Activated CD8-positive, alpha-beta memory T cell treated with anti-CD3 and anti-CD28 coated beads, Interleukin-2, amount 10 ng/mL, durations not matched to agents 7 days and 5 days (primary cell): ENCODE measurements at places on chromosomes 5 and 9. TPM values are rescaled to one million over a fixed set of nuclear protein-coding genes. Genes with fewer than 3 reads are reported as not detected.

GRCh38 chr5:38039091-38039490 is 199.2 kb upstream of the GDNF start:
- H3K27me3 ChIP-seq: peaks cover 4% of the 10 kb centered on the region
- no peaks in the 10 kb centered on the region for H3K36me3 ChIP-seq
- no peak overlapping the region for H3K4me3 ChIP-seq
- no peak for DNase-seq
- no peaks in the 10 kb centered on the region for H3K4me1 ChIP-seq

DNA sequence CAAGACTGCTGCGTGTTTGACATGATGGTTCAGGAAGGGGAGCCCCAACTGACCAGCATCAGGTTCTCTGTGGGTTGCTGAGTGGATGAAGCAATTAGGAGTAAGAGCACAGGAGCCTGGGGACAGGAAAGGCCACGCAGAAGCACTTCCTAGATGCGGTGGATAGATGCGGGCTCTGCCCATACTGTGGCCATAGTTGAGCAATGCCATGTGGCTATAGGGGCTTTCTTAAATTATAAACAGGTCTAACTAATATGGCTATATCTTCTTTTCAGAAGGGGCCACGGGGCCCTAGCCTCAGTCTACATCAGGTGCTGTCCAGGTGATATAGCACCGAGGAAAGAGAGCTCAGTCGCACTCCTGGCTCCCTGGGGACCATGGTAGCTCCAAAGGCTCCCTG is 198.6 kb downstream of the GADD45G start:
- no peak overlapping the region for H3K4me3 ChIP-seq
- no peaks in the 10 kb centered on the region for H3K36me3 ChIP-seq
- no peak for DNase-seq
- H3K27me3 ChIP-seq: peaks cover 49% of the 10 kb centered on the region
- H3K4me1 ChIP-seq: no peaks in the 10 kb centered on the region

- H3K27me3 ChIP-seq: peaks cover 54% of the 10 kb centered on the region
- H3K36me3 ChIP-seq: no peaks in the 10 kb centered on the region
- no peak overlapping the region for H3K4me3 ChIP-seq
- no peak overlapping the region for H3K27ac ChIP-seq
- no peak for DNase-seq
Measured at GRCh38 chr5:73534011-73534644, 31.3 kb downstream of the ANKRA2 start.

DNA sequence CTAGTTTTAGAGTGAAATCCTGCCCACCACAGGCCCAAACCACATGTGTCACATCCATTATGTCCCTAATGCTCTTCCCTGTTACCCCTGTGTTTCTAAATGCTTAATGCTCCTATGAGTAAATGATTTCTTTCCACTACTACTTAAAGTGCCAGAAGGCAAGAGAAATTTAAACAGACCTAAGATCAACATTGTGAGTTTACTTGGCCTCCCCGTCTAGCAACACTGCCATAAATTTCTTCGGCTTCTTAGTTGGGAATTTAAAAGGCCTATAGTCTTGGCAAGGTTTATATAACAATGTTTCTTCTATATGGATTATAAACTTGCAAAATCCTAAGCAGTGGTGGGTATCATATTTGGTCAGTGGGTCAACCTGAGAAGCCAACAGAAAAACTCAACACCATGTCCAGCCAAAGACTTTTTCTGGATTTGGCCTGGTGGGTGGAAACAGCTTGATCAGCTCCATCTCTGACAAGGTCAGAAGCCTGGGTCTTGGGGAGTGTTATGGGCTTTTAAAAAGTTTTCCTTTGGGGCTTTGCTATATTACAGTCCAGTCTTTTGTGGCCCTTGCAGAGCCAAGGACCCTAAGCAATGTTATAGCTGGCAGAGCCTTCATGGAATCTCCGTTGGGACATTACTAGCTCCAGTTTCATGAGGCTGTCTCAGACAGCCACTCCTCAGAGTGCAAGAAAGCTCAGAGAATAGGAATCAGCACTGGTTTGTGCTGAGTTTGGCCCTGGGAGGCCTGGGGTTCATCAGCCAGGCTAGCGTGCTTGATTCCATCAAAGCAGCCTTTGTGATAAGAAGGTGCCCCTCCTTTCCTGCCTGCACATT is 119.8 kb downstream of the PRDM6 start:
- no peaks in the 10 kb centered on the region for H3K36me3 ChIP-seq
- no peak overlapping the region for H3K27ac ChIP-seq
- no peak overlapping the region for H3K4me3 ChIP-seq
- no peak for DNase-seq

DNA sequence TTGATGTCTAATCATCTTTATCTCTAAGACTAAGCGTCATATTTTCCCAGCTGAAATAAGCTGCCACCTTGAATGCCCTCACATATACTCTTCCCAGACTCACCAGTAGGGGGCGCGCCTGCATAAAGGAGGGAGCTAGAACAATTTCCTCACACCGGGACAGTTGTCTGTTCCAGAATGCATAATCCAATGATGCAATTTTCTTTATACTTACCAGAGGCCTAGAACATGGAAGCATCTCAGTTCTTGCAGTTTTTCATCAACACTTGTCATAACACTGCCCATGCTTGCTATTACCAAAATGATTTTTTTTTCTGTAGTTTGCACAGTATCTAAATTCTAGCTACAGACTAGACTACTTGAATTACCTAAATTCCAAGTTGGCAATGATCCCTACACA is 203.9 kb downstream of the FRMD3 start:
- no peak overlapping the region for H3K4me3 ChIP-seq
- peaks cover 8% of the 10 kb centered on the region for H3K4me1 ChIP-seq
- no peaks in the 10 kb centered on the region for H3K27me3 ChIP-seq
- DNase-seq: peak; percentile 79
- H3K36me3 ChIP-seq: no peaks in the 10 kb centered on the region

DNA sequence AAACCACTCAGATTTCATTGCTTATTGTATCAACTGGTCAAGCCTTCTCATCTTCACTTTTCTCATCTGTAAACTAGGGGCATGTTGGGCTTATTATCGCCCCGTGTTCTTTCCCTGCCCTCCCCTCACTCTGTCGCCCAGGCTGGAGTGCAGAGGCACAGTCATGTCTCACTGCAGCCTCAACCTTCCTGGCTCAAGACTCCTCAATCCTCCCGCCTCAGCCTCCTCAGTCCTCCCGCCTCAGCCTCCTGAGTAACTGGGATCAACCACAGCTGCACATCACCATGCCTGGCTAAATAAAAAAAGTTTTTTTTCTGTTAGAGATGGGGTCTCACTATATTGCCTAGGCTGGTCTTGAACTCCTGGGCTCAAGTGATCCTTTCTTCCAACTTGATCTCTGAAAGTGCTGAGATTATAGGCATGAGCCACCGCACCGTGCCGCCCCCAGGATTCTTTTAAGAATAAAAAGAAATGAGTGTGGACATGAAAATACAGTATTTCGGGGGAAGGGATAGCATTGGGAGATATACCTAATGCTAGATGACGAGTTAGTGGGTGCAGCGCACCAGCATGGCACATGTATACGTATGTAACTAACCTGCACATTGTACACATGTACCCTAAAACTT is 2.0 kb downstream of the MAML1 start:
- DNase-seq: no peak
- H3K4me1 ChIP-seq: peaks cover 50% of the 10 kb centered on the region
- H3K4me3 ChIP-seq: peak overlapping the region; percentile 96
- peaks cover 39% of the 10 kb centered on the region for H3K36me3 ChIP-seq
- peak overlapping the region; percentile 47 for H3K27ac ChIP-seq

DNA sequence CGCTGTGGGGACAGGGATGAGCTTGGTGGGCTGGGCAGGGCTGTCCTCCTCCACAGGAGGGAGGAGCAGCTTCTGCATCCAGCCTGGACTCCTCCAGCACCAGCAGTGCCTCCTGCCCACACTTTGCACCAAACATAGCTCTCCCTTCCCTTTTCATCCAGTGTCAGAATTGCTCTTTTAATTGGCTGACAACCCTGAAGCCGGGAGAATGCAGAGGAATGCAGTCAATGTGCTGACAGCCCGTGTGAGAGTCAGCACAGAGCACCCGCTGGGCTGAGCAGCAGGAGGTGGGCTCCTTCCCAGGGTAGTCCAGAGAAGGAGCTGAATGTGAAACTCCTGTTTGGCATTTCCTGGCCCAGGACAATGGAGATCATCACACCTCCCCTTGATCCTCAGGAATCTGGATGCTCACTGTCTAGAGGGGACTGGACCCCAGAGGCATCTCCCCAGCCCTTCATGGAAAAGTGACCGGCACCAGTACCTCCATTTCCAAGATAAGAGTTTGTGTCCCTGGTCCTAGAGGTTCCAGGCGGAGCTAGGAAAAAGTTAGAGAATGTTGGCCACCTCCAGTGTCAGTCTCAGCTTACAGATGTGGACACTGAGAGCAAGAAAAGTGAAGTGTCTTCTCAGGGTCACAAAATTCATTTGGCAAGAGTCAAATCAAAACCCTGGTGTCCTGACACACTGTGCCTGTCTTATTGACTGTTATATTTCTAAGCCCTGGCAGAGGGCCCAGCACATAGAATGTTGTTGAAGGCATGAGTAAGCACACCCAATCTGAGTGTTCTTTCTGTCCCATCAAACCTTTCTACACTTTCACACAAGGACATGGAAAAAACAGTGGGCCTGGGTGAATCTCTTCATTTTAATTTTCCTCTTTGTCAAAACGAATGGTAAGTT is 202.1 kb downstream of the SNX18 start:
- DNase-seq: no peak
- H3K27ac ChIP-seq: peak overlapping the region; percentile 54
- H3K4me1 ChIP-seq: peaks cover 39% of the 10 kb centered on the region
- no peaks in the 10 kb centered on the region for H3K27me3 ChIP-seq

- no peaks in the 10 kb centered on the region for H3K4me1 ChIP-seq
- no peak overlapping the region for H3K27ac ChIP-seq
- no peaks in the 10 kb centered on the region for H3K27me3 ChIP-seq
- no peak for DNase-seq
- no peaks in the 10 kb centered on the region for H3K36me3 ChIP-seq
- H3K4me3 ChIP-seq: no peak overlapping the region
Measured at GRCh38 chr9:2220036-2220435, 204.9 kb downstream of the SMARCA2 start.

DNA sequence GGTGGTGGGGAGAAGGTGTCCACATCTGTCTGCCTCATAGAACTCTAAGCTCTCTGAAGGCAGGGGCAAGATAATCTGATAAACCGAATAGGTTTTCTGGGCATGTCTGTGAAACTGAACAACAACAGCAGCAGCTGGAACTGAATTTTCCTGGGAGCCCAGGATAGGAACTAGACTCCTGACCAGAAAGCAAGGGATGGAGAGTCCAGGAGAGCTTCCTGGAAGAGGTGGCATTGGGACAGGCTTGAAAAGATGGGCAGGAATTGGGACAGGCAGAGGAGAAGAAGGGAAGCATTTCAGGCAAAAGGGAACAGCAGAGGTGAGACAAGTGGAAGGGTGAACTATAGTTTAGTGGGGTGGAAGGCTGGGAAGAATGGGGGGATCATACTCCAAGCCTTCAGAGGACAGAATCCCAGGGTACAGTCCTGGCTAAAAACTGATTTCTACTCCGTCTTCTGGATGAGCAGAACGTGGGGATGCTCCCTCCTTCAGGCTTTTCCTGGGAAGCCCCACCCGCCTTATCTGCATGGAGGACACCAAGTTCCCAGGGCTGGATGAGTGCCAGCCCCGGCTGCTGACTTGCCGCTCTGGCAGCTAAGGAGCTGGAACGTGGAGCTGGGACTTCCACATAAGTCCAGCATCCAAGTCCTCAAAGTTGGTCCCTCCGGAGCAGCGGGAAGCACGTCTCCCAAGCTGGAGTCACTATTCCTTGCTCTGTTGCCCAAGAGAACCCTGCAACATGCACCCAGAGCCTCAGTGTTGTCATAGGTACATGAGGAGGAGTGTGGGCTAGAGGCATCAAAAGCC is 13.9 kb upstream of the KIF12 start:
- H3K27me3 ChIP-seq: peaks cover 19% of the 10 kb centered on the region
- H3K36me3 ChIP-seq: no peaks in the 10 kb centered on the region
- H3K27ac ChIP-seq: no peak overlapping the region
- no peak for DNase-seq
- H3K4me3 ChIP-seq: no peak overlapping the region
- H3K4me1 ChIP-seq: no peaks in the 10 kb centered on the region

GRCh38 chr5:138641547-138642298 is 66.5 kb upstream of the HSPA9 start:
- H3K4me1 ChIP-seq: no peaks in the 10 kb centered on the region
- no peak overlapping the region for H3K27ac ChIP-seq
- no peaks in the 10 kb centered on the region for H3K36me3 ChIP-seq

PTGDS gene
- total RNA-seq: 1.2 TPM

BICD2 gene
- 26.4 TPM for total RNA-seq

SPINK7 gene
- total RNA-seq: not detected

SOWAHA gene
- total RNA-seq: not detected

PDLIM4 gene
- total RNA-seq: not detected

CREBRF gene
- total RNA-seq: 14.7 TPM

PCDHB11 gene
- total RNA-seq: not detected
